ENCODE measurements at places on chromosomes 11 and 22.

DNA sequence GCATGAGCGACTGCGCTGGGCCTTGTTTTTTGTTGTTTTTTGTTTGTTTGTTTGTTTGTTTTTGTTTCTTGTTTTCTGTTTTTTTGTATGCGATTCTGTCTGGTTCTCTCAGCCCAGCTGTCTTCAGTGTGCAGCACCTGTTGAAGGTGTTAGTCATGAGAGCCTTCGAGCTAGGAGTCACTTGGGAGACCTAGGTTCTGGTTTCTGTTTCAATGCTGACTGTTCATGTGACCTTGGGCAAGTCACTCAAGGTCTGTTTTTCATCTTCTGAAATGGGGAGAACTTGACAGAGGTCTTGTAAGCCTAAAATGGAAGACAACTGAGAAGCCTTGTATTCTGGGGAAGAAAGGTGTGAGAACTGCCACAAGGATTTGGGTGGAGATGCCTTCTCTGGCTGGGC, 1.8 kb downstream of the DCPS start:
- no peak for DNase-seq

DNA sequence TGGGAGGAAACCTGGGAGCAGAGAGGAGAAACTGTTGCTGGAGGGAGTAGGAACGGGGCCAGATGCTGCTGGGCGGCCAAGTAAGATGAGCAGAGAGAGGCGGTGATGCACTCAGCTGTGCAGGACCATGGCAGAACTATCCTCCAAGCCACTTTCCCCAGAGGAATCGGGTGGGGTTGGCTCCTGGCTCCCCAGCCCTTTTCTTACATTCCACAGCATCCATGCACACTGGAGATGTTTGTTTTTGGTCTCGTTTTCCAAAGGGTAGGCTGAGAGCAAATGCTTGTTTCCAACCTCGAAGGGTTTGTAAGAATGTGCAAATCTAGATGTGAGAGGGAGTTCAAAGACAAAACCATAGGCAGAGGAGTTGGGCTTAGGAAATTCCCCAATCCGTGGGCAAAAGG, 73.2 kb downstream of the DBX1 start:
- DNase-seq, result no peak

- no peak for DNase-seq
Measured at GRCh38 chr11:4654635-4655369, 11.0 kb downstream of the OR51E1 start.

GRCh38 chr22:32544953-32545558, 70.4 kb downstream of the FBXO7 start:
- DNase-seq, result no peak

DNA sequence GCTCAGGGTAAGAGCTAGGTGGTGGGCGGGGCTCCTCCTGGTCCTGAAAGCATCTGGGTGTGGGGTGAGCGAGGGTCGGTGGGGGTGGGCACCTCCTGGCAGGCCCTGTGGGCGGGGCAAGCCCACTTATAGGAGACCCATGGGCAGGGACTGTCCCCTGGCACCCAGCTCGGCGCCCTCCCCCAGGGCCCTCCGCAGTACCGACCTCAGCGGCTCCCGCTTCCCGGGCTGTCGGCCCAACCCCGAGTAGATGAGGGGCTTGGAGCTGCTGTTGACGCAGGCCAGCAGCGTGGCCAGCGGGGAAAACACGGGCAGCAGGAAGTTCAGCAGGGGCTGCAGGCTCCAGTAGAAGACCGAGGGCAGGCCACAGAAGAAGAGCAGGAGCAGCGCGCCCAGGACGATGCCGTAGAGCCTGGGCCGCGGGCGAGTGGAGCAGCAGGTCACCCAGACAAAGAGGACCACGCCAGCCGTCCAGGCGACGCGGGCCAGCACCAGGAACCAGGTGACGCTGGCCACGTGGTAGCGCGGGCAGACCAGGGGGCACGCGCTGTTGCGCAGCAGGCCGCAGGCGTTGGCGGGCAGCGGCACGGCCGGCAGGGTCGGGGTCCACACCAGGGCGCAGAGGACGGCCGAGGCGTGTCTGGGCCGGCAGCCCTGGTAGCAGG, 663 bp downstream of the MRGPRG start:
- no peak for DNase-seq

- no peak for DNase-seq
Measured at GRCh38 chr11:29231586-29231985, 785.2 kb downstream of the KCNA4 start.

DNA sequence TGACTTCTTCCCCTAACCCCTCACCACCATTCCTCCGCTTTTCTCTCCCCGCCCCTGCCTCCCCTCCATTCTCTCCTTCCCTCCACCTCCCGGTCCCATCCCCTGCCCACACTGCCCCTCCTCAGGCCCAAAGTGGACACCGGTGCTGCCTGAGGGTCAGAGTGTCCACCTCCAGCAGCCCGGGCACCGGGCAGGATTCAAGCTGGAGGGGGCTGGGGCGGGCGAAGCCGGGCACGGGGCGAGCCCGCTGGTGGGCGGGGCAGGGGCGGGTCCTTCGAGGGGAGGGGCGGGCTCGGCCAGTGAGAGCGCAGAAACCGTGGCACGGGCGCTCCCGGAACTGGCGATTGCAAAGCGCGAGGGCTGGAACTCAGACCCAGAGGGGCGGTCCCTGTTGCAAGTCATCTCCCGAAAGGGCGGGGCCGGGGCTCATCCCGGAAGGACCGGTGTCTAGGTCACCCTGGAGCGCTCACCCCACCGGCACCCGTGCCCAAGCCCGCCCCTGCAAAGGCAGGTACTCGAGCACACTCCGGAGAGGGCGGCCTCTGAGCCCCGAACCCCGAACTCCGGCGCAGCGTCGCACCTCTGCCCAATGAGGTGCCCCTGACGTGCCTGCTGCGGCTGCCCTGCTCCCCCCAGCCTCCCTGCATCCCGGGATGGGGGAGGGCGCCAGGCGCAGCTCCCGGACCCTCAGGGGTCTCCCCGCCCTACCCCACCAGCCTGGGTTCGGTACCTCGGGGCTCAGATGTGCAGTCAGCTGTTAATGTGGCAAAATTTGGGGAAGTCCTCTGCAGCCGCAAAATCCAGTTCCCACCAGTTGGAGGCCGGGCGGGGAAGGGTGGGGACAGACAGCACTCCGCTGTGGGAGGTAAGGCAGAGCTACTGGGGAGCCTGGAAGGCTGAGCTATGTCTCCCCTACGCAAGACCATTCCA, 16.5 kb upstream of the CDKN1C start:
- peak; percentile 87 for DNase-seq

- no peak for DNase-seq
Measured at GRCh38 chr22:49567899-49568750, 259.5 kb downstream of the BRD1 start.

DNA sequence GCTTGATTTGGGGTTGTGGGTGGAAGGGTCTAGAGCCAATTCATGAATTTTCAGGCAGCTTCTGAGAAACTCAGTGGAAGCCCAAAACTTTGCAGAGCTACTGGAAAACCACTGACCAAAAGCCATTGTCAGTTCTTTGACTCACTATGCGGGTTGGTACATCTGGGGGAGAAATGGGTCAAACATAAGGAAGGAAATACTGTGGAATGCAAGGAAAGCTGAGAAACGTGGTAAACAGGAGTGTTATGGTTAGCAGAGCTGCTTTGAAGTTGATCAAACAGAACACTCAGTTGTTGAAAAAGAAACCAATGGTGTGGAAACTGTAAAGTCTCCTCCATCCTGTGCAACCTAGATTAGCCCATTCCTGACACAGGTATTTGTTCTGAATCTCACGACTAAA, 6.3 kb upstream of the ABTB2 start:
- DNase-seq, result no peak

- DNase-seq, result no peak
Measured at GRCh38 chr11:122478986-122479385, 176.5 kb upstream of the UBASH3B start.

- DNase-seq, result no peak
Measured at GRCh38 chr11:101127197-101127698, 2.4 kb downstream of the PGR start.

GRCh38 chr11:60700689-60701468, 1.5 kb downstream of the MS4A8 start:
- DNase-seq, result no peak

- DNase-seq, result peak; percentile 46
Measured at GRCh38 chr11:44927174-44927661, 23.5 kb downstream of the TP53I11 start.

DNA sequence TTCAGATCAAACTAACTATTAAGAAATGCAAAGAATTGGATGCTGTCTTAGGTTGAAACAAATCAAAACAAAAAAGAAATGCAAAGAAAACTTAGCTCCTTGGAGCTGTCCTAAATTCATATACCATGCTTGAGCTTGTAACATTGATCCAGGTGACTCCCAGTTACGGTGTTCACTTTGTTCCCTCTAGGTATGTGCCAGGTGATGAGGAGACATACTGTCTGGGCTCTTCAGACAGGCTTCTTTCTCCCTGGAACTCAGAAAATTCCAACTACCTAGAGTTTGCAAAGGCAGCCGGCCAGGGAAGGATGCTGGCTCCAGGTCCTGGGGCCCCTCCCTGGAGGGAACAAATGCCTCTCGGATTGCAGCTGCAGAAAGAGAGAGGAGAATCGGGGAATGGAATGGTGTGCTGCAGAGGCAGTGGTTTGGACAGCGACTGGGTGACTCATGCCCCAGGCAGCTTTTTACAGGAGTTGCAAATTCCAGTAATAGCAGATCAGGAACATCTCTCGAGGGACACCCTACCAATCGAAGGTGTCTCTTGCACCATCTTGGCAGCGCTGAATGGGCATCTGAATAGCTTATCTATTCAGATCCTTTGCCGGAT, 12.3 kb upstream of the ASPHD2 start:
- DNase-seq, result no peak

DNA sequence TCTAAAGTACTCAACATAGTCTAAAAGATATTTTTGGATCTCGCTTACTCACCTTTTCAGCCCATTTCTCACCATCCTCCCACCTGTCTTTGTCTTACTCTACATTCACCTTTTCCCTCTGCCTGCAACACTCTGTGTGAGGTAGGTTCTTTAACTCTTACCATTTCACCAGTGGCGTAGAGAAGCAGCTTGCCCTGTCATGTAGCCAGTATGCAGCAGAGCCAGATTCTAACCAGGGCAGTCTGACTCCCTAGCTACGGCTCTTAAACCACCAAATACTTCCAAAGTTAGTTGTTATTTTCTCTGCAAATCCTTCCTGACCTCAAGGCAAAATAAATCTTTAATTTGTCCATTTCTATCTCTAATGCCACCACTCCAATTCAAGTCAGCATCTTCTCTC, 7.5 kb downstream of the ALG8 start:
- no peak for DNase-seq

- DNase-seq, result no peak
Measured at GRCh38 chr22:44181912-44182587, 1.3 kb downstream of the PARVG start.

- DNase-seq, result no peak
Measured at GRCh38 chr11:27427183-27427980, 45.2 kb downstream of the LGR4 start.

- DNase-seq, result no peak
Measured at GRCh38 chr11:86983021-86983488, 27.9 kb upstream of the FZD4 start.

GRCh38 chr11:46309814-46310259, 32.4 kb downstream of the CREB3L1 start:
- no peak for DNase-seq

DNA sequence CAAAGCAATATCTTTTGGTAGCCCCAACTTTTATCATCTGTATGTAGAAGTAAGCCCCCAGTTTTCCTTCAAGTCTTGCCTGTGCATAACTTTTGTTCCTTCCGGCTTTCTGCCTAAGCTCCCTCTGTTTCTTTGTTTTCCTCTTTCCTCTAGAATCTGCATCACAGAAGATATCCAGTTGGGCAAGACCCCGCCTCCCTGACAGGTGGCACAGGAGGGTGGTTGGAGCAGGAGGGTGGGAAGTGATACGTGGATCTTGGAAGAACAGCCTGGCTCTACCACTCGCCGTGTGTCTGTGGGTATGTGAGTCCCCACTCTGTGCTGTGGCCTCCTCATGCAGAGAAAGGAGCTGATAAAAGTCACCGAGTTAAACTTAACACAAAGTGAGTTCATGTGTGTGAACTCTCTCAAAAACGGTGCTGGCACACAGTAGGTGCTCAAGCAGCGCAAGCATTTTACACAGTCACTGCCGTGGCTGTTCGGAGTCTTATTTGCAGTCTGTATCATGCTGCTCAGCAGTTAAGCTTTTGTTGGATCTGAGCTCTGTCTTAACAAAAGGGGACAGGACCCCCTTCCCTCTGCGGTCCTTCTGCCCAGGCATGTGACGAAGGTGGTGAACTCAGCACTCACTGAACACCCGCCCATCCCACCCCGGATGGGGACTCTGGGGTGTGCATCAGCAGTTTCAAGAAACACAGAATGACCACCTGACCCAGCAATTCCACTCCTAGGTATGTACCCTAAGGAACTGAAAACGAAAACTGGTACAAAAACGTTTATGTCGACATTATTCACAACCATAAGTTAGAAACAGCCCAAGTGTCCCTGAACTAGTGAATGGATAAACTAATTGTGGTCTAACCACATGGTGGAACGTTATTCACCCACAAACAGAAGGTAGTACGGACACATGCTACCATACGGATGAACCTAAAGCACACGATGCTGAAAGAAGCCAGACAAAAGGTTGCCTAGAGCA, 249.1 kb downstream of the CTTN start:
- no peak for DNase-seq

DNA sequence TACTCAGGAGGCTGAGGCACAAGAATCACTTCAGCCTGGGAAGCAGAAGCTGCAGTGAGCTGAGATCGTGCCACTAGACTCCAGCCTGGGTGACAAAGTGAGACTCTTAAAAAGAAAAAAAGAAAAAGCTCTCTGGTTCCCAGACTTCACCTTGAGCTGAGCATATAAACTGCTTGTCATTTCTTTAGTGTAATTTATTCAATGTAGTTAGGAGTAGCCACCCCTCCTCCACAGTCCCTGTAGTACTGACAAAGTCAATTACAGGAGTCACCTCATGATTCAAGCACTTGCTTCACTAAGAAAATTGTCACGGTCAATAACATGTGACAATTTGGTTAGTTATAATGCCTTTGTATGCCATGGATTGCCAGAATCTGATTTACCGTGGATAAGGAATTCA, 7.2 kb downstream of the OR4D10 start:
- no peak for DNase-seq

DNA sequence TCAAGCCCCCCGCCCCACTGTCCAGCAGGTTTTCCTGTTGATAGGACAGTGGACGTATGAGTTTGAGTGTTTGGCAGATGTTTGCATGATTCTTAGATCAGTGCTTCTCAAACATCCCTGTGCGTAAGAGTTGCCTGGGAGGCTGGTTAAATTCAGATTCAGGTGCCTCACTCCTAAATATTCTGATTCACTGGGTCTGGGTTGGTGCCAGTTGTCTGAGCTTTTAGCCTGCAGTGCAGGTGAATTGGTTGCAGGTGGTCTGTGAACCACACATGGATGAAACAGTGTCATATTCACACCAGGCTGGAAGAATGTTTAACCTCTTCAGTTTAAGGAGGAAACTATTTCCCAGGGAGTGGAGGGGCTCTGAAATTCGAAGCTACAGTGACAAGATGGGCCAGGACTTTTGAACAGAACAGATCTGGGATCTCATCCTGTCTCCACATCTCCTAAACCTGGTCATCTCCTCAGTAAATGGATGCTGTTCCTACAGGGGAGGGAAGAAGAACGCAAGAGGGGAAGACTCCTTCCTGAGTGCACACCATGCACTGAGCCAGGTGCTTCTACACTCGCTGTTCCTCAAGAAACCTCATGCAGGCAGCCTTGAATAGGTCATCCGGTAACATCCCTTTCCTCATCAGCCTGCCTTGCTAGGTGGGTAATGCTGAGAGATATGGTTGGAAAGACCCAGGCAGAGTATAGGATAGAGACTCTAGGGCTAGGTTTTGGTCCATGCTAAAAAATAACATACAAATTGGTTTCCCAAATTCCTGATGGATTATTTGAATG, 47.8 kb downstream of the TEAD1 start:
- no peak for DNase-seq

Measured in activated T-helper 1 cell treated with anti-CD3 and anti-CD28 coated beads, Interleukin-2, amount 50 U/mL, for 16 hours (primary cell).